Stimulated activated CD8-positive, alpha-beta memory T cell treated with anti-CD3 and anti-CD28 coated beads, Interleukin-7, amount 100 ng/mL, for 4 hours (primary cell): ENCODE measurements at places on chromosomes 12 and 14.

GRCh38 chr12:40158592-40159111, 52.8 kb upstream of the SLC2A13 start:
- DNase-seq: no peak

DNA sequence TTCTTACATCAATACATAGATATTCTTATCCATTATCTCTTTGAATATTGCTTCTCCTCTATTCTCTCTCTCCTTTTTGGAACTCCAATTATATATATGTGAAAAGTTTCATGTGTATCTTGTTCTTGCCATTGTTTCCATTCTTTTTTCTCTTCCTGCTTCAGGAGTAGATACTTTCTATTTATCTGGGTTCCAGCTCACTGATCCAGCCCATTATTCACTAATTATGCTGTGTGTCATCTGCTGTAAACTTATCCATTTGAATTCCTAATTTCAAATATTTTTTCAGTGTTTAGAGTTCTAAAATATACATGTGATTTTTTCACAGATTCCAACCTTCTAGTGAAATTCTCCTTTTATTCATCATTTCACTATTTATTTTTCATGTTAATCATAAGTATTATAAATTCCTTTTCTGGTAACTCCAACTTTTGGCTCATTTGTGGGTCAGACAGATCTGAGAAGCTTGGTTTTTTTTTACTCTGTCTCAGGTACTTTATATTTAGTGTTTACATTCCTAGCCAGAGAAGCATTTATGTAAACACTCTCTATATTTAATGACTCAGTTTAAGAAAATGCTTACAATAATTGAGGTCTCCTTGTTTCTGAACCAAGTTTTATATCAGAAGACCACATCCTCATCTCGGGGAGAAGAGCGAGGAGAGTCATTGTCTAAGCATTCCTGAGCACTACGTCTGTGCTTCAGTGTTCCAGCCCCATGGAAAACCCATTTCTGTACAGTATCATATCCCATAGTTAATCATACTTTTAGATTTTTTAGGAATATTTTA, 15.9 kb upstream of the AMIGO2 start:
- DNase-seq: no peak

DNA sequence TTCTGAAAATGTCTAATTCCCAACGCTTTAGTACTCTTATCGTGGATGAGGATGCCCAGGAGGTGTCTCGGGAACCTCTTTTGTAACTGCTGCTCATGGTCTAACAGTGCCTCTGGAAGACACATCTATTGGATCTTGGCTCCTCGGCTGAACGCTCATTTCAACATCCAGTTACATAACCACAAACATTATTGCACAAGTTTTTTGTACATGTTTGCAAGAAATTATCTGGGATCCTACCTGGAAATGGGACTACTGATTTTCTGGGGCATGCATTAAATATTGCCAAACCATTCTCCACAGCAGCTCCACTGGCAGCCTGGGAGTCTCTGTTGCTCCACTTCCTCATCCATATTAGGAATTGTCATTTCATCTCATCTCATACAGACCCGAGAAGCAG, 117.5 kb upstream of the EVL start:
- no peak for DNase-seq

DNA sequence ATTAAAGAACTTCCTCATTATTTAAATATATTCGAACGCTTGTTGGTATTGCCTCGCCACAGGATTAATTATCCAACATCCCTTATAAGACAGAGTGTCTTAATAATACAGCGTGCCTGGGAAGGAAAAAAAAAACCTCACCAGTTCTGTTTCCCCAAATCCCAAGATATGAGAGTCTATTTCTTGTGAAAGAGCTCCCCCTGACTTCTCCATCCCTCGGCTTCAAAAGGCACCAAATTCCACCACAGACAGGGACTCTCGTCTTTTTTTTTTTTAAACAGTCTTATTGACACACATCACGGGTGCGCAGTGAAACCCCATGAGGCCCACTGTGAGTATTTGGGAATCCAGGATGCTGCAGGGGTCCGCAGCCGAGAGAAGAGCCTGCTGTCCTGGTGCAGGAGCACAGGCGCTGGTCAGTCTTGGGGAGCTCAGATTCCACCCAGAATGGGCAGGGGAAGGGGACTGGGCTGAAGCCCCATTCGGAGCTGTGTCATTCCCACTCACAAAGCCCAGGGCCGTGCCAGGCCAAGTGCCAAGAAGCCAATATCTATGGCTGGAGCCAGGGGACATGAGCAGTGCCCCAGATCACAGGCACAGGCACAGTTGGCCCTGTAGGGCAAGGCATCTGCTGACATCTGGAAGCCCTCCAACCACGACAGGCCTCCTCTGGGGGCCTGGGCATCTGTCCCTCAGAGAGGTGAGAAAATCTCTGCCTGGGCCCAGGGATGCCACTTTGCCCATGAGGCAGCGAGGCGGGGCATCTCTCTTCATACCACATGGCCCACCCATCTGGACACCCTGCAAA, 71.9 kb downstream of the BCL11B start:
- no peak for DNase-seq

- DNase-seq: no peak
These were observed 15.1 kb upstream of the RPS6KA5 start for GRCh38 chr14:91075553-91075952.

DNA sequence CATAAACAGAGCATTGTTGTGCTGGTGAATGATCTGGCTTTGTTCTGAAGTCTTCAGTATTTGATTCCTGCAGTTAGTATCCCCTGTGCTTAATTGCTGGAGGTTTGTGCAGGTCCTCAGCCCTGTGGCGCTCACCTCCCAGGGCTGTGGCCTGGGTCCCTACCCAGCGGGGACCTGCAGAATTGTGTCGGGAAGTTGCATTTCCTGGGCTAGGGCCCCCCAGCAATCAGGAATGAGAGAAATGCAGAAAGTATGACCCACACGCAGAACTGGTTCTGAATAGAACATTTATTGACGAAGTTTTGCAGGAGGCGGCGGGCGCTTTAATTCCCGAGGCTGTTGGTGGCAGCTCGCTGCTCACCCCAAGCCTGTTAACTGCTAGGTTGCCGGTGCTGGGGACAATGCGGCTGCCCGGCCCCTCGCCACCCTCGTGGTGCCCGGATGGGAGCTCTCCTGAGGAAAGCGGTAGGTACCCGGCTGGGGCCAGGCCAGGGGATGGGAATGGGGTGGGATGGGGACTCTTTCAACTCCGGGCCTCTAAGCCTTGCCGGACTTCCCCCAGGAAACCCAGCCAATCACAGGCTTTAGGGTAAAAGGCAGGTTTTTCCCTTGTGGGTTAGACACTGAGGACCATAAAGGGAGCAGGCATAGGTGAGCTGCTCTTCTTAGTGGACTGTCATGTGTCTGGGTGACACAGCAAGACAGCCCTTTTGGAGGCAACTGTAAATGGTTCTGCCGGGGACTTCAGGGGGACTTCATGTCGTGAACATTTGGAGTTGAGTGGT, 11.6 kb downstream of the PLEKHG3 start:
- DNase-seq: no peak

DNA sequence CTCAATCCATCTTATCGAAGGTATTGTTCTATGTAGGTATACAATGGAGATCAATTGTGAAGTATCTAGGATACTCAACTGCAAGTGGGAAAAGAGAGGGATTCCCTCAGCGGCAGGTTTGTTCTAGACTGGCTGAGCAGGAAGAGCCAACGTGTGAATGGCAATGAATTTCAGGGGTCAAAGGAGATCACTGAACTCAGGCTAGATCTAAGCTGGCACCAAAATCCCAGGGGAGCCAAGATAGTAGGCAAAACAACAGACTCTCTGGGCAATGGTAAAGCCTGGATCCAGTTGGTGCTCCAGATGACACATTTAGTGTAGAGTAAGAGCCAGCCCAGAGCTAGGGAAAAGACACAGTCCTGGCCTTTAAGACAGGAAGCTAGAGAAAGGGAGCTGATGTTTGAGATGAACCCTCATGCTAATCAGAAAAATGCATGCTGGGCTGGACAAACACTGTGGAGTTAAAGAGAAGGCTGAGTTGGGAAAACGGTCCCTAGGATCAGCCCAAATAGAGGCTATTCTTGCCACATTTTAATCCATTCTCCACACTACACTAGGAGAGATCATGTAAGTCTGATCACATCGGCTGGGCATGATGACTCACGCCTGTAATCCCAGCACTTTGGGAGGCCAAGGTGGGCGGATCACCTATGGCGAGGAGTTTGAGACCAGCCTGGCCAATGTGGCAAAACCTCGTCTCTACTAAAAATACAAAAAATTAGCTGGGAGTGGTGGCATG, 45.6 kb downstream of the EFCAB11 start:
- DNase-seq: no peak

DNA sequence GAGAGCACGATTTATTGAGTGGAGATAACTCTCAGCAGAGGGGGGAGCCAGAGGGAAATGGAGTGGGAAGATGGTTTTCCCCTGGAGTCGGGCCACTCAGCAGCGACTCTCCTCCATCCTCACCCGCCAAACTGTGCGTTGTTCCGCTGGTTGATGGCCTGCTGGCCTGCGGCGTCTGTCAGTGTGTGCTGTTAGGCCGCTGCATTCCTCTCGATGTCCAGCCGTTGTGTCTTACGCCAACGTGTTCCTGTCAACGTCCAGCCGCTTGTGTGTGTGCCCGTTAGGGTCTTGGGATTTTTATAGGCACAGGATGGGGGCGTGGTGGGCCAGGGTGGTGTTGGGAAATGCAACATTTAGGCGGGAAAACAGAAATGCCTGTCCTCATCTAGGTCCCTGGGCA, 69.2 kb downstream of the PTPRQ start:
- no peak for DNase-seq

GRCh38 chr14:100729982-100730381, 3.3 kb downstream of the DLK1 start:
- no peak for DNase-seq

- DNase-seq: no peak
These were observed 123.6 kb downstream of the SCN8A start for GRCh38 chr12:51714666-51715065.

DNA sequence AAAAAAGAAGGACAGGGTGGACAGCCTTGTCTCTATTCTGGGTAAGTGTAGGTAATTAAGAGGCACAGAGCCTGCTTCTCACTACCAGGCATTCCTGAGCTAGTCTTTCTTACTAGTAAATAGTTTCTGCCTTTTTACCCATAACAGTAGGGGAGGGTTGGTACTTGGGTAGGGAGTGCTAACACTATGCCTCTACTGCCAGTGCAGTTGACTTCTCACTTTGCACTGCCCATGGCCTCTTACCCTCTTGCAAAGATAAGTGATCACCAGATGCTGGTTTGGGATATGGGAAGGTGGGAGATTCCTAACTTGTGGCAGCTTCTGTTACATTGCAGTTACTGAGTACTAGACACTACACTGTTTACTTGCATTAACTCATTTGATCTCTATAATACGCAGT, 11.6 kb downstream of the AHSA1 start:
- DNase-seq: no peak

DNA sequence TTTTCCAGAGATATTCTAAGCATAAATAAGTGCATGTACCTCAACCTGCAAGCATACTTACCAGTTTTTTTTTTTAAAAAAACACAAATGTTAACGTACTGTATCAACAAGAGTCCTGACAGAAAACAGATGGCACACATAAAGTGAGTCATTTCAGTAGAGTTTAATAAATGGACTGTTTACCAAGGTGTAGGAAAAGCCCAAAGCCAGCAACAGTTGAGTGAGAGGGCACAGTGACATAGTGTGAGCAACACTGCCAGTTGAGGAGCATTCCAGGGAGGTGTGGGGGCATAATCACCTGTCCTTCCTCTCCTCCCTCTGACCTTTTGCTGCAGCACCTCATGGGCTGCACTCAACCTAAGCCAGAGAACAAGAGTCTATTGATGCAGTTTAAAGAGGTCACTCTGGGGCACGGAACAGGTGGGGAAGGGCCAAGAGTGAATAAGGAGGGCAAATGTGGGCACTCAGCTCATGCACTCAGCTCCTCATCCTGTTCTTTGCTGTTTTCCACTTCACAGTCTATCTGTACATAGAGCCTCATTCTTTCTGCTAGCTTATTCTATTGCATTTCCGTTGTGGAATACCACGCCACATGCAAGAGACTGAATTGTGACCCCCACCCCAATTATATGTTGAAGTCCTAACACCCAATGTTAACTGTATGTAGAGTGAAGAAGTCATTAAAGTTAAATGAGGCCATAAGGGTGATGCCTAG, 29.3 kb downstream of the DHRS2 start:
- DNase-seq: no peak

DNA sequence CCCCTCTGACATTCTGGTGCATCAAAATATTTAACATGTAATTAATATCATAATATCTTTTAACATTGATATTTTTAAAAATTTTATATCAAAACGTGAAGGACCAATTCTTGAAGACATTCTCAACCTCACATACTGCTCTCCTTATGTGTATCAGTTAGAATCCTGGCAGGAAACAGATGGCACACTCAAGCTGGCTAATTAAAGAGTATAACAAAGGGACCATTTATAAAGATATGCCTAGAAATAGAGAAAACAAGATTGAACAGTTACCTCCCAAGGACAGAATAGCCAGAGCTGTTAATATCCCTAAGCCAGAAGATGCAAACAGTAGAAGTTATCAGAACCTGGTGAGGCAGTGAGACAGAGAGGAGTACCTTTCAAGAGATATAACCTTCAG, 368.7 kb downstream of the NELL2 start:
- no peak for DNase-seq

GRCh38 chr14:56953884-56954283, 143.6 kb upstream of the OTX2 start:
- DNase-seq: no peak

GRCh38 chr12:127411166-127411915, 855.6 kb upstream of the TMEM132C start:
- no peak for DNase-seq
